T follicular helper cell (primary cell): ENCODE measurements at places on chromosomes 12 and 14.

DNA sequence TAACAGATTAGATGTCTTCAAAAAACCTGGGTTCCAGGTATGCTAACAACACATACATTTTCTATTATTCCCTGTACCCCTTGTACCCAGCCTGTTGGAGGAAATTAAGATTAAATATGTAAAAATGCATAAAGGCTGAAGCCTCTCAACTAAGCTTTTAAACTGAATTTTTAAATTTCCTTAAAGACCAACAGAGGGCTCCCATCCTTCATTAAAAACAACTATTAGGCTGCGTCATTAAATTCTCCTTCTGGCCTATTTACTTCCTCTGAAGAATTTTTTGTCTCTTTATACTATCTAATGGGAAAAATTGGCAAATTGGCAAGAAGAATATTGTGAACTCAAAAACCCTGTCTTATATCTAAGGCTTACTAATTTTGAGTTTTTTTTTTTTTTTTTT is 21.8 kb downstream of the SENP1 start:
- no peak for DNase-seq

GRCh38 chr14:57066887-57067513 is 201.7 kb downstream of the EXOC5 start:
- DNase-seq = no peak

DNA sequence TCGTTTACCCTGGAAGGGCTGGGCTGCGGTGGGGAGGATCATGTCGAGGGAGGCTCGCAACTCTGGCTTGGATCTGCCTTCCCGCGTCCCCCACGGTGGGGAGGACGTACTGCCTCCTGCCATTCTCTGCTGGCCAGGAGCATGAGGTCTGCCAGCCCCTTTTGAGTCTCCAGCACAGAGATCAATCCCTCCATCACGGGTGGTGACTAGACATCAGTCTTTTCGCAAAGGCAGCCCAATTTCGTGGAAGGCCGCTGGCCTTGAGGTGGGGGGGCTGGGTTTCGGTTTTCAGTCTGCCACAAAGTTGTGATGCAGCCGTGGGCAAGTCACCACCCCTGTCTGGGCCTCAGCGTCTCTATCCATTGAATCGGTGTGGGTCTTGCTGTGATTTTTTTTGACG is 62.2 kb downstream of the PRMT8 start:
- DNase-seq = no peak

DNA sequence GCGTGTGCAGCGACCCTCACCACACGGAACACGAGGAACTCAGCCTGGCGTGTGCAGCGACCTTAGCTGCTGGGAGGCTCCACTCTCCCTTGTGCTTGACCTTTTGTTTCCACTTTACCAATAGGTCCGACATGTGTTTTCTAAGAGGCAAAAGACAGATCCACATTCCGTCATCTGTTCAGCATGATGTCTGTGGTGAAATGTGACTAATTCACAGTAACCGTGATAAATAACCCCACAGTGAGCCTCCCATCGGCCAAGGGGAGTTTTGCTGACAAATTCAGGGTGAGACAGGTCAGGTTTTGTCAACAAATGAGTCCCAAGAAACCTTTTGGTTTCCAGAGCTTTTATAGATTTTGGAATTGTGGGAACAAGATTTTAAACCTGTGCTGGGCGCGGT is 55.9 kb downstream of the MOK start:
- no peak for DNase-seq

DNA sequence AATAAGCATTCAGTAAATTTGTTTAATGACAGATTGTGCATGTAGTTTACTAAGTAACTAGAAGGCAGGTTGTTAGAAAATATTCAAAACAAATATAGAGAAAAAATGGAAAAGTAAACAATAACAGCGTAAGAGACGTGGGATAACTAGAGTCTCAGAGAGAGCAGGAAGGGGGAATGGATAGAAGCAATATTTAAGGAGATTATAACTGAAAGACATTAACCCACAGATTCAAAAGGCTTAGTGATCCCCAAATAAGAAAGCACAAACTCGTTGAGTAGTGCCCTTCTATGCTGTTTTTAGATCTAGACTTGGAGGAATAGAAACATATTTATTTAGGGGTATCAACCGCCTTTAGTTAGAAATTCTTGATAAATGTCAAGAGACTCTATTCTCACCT is 169.7 kb upstream of the RGS6 start:
- no peak for DNase-seq

GRCh38 chr14:72612041-72612440 is 281.9 kb downstream of the DPF3 start:
- DNase-seq = no peak

- no peak for DNase-seq
Observed at GRCh38 chr14:67963545-67963944, 144.0 kb downstream of the RAD51B start.

GRCh38 chr12:12821975-12822374 is 8.8 kb downstream of the DDX47 start:
- no peak for DNase-seq

DNA sequence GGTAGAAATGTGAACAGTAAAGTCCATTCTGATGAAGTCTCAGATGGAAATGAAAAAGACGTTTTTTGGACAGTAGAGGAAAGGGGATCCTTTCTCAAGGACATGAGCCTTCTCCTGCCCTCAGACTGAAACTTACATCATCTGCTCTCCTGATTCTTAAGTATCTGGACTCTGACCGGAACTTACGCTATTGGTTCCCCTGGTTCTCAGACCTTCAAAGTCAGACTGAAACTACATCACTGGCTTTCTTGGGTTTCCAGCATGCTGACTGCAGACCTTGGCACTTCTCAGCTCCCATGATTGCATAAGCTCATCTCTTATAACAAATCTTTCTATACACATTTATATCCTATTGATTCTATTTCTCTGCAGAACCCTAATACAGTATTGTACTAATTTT is 291.0 kb downstream of the SNAPC1 start:
- DNase-seq = no peak

DNA sequence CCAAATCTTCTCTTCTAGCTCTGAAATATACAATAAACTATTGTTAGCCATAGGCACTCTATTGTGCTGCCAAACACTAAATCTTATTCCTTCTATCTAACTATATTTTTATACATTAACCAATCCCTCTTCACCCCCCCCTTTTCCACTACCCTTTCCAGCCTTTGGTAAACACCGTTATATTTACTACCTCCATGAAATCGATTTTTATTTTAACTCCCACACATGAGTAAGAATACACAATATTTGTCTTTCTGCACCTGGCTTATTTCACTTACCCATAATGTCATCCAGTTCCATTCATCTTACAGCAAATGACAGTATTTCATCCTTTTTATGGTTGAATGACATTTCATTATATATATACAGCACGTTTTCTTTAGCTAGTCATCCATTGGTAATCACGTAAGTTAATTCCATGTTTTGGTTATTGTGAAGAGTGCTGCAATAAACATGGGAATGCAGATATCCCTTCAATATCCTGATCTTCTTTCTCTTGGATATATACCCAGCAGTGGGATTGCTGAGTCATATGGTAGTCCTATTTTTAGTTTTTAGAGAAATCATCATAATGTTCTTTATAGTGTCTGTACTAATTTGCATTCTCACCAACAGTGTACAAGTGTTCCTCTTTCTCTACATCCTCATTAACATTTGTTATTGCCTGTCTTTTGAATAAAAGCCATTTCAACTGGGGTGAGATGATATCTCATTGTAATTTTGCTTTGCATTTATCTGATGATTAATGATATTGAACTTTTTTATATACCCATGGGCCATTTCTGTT is 34.2 kb upstream of the PLBD1 start:
- no peak for DNase-seq

DNA sequence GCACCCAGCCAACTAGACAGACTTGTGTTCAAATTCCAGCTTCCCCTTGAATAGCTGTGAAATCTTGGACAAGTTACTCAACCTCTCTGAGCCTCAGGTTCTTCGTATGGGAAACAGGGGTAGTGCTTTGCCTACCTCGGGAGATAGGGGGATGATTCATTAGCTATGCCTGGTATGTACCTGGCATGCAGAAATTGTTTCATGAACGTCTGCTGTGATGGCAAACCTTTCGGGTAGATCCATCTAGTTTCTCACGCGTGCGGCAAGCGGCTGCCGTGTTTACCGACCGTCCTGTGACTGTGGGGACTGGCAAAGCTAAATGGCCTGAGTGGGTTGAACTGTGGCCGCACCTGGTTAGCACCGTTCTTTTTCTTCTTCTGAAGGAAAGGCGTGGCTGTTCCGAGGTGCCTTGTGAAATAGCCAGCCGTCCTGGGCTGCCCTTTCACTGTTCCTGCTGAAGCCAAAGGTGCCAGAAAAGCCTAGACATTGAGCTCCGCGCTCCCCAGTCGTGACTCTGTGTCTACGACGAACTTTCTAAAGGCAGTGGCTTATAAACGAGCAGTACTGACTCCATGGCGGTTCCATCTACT is 40.6 kb upstream of the MED13L start:
- no peak for DNase-seq

DNA sequence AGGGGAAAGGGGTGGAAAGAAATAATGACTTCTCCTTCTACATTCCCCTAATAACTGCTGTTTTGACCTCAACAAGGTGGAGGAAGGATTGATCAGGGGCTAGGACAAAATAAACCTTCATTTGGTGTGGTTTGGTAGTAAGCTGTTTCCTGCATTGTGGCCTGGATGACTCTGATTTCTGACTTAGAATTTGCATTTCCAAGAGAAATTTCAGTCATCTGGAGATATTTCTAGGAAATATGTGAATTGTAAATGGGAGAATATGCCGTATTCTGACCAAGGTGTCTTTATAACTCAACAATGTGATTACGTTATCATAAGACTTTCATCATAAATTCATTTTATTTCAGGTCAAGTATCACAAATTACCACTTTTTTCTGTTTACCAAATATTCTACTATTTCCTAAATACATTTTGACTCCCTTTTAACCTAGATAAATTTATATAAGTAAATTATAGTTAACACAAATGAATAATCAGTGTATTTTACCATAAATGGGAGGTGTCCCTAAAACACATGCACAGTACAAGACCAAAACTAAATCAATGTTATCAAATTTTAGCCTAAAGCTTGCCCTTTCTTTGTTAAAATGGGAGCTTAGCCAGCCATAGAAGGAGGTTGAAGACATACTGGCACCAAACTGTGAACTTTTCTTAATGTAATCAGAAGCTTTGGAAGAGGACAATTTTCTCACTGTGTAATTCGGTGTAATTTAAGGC is 828.8 kb downstream of the TMTC2 start:
- no peak for DNase-seq

GRCh38 chr14:32938719-32939253 is at the start of gene NPAS3:
Gene NPAS3 (plus strand): TSS chr14:32938879.
- no peak for DNase-seq

DNA sequence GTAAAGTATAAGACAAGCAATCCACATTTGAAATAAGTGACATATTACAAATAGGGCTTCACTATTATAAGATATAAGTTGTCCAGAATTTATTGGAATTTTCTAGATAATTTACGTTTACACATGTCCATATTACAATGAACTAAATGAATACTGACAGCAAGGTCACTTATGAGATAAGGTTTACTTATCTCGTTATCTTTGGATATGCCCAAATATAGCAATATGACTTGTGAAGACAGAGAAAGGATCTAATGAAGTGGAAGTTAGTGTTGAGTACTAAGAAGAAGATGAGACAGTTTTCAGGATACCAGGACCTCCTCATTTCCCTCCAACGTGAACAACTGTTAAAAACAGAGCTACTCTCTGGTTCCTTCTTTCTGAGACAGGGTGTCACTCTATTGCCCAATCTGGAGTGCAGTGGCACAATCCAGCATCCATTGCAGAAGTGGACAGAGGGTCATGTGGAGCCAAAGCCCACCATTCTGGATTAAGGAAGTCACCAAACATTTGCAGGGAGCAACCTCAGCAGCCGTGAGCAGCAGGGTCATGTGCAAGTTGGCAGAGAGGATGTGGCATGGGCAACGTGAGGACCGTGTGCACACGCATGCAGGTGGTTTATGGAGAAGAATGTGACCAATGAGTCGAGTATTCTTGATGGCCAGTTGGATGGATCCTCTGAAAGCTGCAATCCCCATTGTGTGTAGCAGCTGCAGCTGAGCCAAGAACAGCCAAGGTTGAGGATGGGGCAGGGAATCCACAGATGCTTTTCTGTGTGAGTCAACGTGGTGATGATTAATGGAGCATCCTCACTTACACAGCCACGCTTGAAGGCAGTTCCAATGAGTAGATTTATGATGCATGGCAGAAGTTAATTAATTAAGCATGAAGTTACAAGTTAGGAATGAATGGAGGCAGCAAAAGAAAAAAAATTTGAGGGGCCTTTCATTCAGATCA is 111.0 kb downstream of the BICD1 start:
- DNase-seq = no peak

GRCh38 chr14:25111061-25111601 is 61.2 kb upstream of the STXBP6 start:
- DNase-seq = no peak
